Right cardiac atrium (tissue), 5 donors: ENCODE measurements at places on chromosomes 7 and 10.

DNA sequence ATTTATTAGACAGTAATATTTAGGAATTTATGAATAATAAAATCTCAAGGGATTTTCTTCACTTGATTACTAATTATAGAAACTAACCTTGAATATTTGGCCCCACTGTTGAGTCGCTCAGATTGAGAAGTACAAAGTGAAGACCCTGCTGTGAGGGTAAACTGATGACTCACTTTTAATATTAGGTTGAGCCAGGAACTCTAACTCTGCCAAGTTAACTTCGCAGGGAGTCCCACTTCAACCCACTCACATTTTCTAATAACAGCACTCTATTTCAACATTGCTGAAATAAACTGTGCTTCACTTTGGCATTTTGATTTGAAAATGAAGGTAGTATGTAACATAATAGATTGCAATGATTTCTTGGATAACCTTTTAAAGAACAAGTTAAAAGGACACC is 200.7 kb downstream of the POLR1F start:
- no peak for DNase-seq

GRCh38 chr10:34544400-34544799 is 270.7 kb downstream of the PARD3 start:
- no peak for DNase-seq

DNA sequence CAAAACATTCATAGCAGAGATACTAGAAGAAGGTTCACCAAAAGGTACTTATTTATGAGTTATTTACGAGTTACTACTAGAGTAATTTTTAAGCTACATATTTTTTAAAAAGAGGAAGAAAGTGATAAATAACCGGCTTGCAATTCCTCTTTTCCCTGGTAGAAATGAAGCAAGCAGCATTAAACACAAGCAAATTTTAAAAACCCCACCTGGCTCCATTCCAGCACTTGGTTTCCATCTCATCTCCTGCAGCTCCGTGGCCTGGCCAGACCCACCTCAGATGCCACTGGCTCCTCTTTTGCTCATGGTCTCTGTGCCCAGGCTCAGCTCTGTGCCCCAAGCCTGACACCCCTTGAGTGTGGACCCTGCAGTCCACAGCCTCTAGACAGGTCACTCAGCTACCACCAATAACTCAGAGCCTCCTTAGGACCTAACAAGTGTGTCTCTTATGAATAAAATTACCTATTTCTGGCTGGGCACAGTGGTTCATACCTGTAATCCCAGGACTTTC is 479.5 kb downstream of the TNS3 start:
- DNase-seq = no peak

DNA sequence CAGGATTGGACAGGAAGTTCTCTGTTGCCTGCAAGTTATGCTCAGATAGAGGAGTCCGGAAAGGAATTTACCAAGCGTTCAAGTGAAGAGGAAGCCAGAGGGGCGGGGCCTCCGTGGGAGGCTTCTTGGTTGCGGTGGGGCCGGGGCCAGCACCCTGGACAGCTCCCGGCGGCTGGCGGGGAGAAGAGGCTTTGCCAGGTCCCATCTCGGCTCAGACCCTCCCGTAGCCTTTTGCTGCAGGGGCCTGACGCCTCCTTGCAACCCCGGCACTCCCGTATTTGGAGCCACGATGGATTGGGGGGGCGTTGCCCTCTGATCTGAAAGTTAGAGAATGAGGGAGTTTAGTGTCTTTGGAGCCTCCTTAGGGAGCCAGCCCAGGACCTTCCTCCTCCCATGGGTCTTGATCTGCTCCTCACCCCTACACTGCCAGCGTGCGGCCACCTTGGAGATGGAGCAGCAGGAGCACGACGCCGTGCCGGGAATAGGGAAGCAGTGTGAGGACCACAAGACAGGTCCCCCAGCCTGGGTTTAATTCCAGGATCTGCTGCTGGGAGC is 3.1 kb upstream of the SLC18A3 start:
- peak; percentile 90 for DNase-seq

GRCh38 chr7:130151591-130152492 is 53.4 kb downstream of the TMEM209 start:
- DNase-seq = no peak

- no peak for DNase-seq
These were observed 107.2 kb upstream of the FAM180A start for GRCh38 chr7:135855846-135856245.

DNA sequence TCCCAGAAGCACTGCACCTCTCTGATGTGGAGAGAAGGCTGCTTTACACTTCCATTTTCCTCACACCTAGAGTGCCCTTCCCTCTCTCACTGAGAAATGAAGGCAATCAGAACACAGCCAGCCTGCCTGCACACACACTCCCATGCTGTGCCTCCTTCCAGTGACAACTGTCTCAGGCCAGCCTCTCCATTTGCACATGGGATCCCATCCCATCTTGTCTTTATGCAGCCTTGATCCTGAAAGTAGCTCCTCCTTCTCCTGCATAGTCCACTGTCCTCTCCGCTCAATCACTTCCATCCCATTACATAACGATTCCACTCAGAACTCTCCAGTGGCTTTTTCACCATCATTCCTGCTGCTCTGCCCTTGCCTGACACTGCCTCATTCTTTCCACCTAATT is 203.7 kb upstream of the STK17A start:
- DNase-seq = no peak

DNA sequence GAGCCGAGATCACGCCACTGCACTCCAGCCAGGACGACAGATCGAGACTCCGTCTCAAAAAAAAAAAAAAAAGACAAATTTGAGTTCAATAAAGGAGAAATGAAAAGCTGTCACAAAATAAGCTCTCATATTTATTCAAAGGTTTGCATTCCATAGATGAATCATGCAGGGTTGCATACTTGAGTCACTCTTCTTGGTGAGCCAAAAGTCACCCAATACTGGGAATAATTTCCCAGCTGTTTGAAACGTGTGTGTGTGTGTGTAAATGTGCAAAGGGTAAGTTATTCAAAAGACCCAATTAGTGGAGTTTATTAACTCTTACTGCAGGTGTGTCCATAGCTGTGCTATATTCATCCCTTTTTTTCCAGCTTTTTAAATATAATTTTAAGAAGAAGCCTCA is 297.7 kb downstream of the CCDC3 start:
- no peak for DNase-seq

DNA sequence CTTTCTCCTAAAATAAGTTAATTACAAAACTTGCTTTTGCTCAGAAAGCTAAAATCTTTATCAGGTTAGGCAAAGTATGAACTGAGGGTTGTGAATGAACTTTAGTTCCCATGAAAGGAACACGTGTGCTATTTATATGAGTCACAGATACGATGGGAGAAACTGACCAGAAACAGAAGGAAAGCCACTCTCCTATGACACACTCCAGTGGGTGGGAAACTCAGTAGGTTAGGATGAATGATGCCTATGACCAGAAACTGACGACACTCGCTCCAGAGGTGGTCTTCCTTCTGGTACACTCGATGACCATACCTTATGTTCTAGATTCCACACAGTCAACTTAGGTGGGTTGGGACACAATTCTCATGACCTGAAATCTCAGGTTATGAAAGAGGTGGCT is 215.7 kb upstream of the INHBA start:
- no peak for DNase-seq

DNA sequence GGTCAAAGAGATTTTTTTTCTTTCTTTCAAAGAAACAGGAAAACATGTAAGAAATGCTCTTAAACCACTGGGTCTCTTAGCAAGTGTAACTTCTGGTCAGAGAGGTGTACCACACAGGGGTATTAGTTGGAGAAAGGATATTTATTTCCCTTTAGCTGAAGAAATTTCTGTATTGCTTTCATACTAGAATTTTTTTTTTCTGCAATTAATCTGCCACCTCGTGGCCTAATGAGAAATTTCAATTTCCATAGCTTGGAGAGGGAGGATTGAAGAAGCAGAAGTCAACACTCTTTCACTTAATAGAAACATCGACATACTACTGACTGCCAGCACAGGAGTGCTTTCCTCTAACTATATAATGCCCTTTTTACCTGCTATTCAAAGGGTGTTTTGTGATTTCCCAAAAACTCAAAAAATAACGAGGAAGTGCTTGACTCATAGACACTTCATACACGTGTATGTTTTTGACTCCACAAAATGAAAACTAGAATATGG is 177.6 kb upstream of the NAMPT start:
- DNase-seq = no peak

GRCh38 chr10:33306126-33306525 is 28.3 kb downstream of the NRP1 start:
- no peak for DNase-seq

DNA sequence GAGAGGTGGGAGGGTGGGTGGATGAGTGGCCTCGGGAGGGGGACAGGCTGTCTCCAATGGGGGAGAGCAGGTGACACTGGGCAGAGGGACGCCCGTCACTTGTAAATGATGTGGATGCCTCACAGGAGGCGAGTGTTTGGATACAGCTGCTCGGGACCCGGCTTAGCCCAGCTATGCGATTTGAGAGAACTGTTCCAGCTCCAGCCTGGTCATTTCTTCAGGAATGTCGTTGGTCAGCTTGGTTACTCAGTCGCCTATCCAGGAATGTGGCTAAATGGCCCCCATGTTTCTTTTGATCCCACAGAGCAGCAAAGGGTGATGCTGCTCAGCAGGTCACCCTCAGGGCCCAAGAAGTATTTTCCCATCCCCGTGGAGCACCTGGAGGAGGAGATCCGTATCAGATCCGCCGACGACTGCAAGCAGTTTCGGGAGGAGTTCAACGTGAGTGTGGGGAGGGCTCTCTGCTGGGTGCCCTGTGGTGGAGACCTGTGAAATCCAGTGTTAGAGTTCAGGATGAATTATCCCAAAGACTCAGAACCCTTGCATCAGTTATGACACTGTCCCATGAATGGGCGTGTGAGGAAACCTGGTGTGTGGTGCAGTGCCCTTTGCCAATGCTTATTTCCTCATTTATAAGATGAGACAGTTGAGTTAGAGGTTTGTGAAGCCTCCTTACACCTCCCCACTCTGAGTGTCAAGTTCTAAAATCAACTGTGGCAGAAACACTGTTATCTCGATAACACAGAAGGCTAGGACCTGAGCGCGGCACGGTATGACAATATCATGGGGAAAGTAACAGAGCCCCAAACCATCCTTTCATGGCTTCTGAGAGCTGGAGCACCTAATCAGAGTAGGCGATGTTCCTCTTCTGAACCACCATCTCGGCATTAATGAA is 76.8 kb downstream of the MKI67 start:
- no peak for DNase-seq

DNA sequence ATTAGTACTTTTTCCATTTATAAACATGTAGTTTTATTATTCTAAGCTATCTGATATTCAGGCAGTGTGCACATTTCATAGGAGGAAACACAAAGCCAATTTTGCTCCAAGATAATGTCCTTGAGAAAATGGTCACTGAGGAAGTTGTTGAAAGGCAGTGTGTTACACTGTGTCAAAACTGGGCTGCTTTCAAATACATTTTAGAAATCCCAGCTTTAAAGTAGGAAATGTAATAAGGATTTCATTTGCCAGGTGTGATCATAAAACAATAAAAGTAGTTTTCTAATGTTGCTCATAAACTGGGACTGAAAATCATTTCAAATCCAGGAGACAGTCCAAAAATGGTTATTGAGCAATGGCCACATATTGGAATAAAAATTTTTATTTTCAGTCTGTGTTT is 80.1 kb downstream of the WDR37 start:
- DNase-seq = no peak

DNA sequence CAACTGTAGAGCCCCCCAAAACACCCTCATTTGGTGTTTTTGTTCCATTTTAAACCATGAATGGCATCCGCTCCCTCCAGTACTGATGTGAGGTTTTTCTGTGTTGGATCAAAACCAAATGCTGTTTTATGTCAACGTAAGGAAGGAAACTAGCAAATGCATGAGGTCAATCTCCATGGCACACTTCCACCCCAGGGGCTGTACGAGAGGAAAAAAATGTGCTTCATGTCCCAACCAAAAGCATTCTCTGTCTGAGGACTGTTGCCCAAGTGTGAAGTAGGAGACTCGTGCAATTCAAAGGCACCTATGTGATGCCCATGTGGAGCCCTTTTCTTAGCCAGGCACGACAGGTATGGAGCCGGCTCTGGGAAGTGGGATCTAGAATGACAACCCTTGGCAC is 180.3 kb upstream of the MKI67 start:
- no peak for DNase-seq

DNA sequence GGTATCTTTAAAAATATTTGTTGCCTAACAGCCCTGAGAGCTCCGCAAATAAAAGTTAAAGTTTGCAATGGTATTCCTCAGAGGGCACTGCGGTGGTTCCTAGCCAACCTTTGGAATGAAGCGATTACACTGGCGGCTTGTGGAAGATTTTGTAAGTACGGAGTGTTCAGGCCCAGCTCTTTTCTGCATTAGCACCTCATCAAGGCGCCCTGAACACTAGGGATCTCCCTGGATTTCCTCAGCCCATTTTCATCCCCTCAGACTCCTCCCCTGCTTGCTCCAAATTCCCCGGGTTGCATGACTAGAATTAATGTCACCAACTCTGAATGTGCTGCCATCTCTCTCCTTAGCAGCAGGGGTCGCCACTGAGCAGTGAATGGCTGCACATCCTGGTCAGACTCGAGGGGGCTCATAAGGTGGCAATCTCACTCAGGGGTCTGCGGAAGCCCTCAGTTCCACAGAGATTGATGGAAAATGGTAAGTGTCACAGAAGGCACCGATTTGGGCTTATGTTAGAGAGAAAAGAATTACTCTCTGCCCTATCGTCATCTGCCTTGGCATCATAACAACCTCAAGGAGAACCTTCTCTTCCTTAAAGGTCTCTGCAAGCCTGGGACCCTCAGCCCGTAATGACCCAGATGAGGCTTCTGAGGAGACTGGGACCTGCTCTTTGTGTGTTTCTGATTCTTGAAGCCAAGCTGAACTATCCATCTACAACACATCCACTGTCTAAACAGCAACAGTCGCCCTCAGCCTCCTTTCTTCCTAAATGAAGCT is 262.8 kb upstream of the AOAH start:
- peak; percentile 82 for DNase-seq

DNA sequence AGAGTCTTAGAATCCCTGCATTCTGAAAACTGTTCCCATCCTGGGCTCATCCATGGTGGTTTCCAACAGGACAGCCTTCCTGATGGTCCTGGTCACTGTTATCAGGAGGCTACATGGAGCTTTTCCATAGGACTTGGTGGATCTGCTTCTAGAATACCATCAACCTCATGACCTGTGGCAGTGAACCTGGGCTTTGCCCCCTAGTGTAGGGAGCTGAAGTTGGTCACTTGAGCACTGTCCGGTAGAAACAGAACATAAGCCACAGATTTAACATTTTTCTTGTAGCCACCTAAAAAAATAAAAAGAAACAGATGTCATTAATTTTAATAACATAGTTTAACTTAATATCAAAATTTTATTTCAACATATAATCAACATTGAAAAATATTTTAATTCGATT is 165.8 kb downstream of the TMEM178B start:
- DNase-seq = no peak

DNA sequence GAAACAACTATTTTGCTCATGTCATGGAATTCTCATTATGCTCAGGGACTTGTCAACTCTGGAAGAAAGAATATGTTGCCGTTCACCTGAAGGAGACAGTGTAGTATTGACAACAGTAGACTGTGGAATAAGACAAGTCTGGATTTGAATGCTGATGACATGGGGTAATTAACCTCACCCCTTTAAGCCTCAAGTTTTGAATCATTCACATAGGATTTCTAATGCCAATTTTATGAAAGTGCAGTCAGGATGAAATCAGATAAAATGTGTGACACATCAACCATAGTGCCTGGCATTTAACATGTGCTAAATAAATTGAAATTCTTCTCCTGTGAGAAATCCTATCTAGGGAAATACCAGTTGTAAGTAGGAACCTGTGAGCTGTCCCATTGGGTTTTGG is 305.8 kb downstream of the KIF20B start:
- DNase-seq = no peak
